ENCODE measurements at places on chromosomes 1 and 21. TPM values are rescaled to one million over a fixed set of nuclear protein-coding genes. Genes with fewer than 3 reads are reported as not detected.

The CDC42BPA gene
- total RNA-seq: 2.7 TPM

The JAM2 gene
- 3.4 TPM for total RNA-seq

The MYOG gene
- not detected for total RNA-seq

DNA sequence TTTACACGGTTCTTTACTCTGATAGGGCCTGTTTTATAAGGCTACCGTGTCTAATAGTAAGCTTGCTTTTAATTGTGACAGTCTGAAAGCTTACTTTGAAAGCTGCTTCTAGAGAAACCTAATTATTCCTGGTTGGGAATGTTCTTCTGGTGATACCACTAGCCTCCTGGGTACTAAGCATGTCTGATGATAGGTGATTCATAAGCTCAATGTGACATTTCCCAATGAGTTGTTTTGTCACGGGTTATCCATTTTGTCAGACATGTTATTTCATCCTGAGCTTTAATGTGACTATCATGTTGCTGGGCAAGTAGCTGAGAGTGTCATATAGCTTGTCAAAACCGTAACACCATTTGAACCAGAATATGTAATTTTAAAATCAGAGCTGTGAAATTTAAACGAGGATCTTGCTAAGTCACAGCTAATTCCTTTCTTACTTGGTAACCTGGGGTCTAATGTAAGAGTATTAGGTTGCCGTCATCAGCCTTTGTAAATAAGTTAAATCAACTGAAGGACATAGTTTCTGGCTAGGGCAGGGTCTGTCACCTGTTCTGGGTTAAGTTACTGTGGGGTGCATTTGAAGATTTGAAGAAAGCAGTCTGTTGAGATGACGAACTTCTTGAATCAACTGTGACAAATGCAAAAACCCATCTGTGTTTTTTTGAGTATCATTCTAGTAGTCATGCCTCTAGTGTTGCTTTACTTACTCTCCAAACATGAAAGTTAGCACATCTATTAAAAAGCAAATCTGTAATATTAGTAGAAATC is 529.2 kb downstream of the USP25 start:
- H3K27ac ChIP-seq: no peak overlapping the region
- no peaks in the 10 kb centered on the region for H3K27me3 ChIP-seq
- no peaks in the 10 kb centered on the region for H3K36me3 ChIP-seq
- no peak overlapping the region for H3K4me3 ChIP-seq
- H3K4me1 ChIP-seq: no peaks in the 10 kb centered on the region
- DNase-seq: no peak

GRCh38 chr1:58200437-58200836 is 346.1 kb downstream of the OMA1 start:
- no peaks in the 10 kb centered on the region for H3K36me3 ChIP-seq
- no peak overlapping the region for H3K4me3 ChIP-seq
- H3K27me3 ChIP-seq: no peaks in the 10 kb centered on the region
- H3K4me1 ChIP-seq: no peaks in the 10 kb centered on the region
- no peak overlapping the region for H3K27ac ChIP-seq

Data from activated naive CD8-positive, alpha-beta T cell treated with anti-CD3 and anti-CD28 coated beads for 36 hours (primary cell).